ENCODE measurements at places on chromosomes 7 and 10.
A peak's percentile ranks its signal among the peaks of the same experiment; 100 is the strongest.

- no peak for DNase-seq
Measured at GRCh38 chr7:71870812-71871211, 541.3 kb downstream of the CALN1 start.

DNA sequence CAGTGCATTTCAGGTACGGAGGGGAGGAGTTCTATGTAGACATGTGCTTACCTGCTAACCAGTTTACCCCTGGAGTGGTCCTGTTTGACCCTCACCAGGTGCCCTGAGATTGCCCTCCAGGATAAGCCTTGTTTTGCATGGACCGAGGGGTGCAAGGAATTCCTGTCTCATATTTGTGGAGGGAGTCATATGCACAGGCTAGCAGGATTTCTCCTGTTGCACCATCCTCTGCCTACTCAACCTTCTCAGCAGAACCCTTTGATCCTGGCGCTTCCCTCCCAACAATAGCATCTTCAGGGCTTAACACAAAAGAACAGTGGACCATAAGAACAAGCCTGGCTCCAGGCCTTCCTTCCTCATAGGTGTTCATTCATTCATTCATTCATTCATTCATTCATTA, 7.2 kb downstream of the TRPV6 start:
- no peak for DNase-seq

- DNase-seq: no peak
Measured at GRCh38 chr10:67975871-67976270, 91.4 kb downstream of the SIRT1 start.

DNA sequence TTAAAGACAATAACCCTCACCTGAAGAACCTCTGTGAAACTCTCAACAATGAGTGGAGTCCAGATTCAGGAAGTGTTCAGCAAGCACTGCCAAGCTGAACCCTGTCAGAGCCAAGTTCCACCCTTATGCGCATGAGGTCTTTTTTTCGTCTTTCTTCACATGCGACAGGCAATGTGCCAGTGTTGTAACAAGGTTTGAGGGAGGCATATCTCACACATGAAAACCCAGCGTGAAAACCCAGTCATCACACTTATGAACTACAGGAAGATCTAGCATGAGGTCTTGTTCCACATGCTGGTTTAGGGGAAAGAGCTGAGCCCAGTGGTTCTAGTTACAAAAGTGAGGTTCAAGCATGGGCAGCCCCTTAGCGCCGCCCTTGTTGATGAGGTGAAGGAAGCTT, 49.7 kb downstream of the RABGEF1 start:
- no peak for DNase-seq

GRCh38 chr7:90701021-90701420, 104.9 kb downstream of the CDK14 start:
- DNase-seq: no peak

- DNase-seq: no peak
Measured at GRCh38 chr10:96863922-96864543, 31.9 kb downstream of the LCOR start.

DNA sequence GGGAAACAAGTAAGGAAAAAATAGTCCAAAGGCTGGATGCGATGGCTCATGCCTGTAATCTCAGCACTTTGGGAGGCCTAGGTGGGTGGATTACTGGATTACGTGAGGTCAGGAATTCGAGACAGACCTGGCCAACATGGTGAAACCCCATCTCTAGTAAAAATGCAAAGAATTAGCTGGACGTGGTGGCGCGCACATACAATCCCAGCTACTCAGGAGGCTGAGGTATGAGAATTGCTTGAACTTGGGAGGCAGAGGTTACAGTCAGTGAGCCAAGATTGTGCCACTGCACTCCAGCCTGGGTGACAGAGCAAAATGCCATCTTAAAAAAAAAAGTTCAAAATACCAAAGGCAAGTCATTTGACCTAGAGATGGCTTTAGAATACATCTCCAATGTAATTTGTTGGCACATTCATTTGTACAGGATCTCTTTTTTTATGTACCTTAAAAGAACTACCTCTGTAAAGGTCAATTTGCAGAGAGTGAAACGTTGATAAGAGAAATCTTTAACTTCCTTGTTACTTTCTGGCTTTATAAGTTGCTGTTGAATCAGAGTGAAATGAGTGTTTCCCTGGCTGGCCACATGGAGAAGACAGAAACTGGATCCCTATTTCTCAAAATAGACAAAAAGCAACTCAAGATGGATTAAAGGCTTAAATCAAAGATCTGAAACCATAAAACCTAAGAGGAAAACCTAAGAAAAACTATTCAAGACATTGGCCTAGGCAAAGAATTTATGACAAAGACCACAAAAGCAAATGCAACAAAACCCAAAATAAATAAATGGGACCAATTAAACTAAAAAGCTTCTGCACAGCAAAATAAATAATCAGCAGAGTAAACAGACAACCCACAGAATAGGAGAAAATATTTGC, 260.7 kb downstream of the KLF6 start:
- no peak for DNase-seq

- DNase-seq: peak; percentile 43
Measured at GRCh38 chr7:23020742-23021401, 6.9 kb upstream of the HYCC1 start.

DNA sequence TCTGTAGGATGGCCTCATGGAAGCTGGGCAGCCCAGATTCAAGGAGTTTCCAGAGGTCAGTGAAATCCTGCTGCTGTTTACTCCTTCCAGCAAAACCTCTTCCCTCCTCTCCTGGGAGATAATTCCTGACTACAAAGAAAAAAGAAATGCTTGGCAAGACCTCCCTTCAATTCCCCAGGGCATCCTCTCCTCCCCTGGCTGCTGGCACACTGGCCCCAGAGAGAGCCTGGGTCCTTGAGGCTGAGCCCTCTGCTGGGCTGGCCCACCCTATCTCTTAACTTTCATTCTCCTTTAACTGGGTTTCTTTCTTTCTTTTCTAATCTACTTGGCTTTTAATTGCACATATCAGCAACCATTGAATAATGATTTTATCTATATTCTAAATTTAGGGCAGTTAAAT, 7.7 kb downstream of the DRGX start:
- DNase-seq: no peak

DNA sequence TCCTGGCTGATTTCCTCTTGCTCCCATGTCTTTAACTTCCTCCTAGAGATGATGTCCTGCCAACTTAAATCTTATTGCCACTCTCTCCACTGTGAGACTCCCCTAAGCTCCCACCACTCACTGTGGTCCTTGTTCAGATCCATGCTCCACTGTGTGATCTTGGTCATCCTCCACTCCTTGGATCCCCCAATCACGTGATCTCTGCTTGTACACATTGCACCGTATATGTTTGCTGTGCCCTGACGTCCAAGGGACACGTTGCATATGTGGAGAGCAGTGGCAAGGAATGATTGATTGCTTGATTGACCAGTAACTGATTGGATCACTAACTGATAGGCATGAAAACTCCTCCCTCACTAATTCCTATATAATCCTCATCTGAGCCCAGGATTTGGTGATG, 395.1 kb downstream of the SDK1 start:
- DNase-seq: no peak

GRCh38 chr10:122112625-122113160, 123.7 kb downstream of the TACC2 start:
- DNase-seq: no peak

- DNase-seq: no peak
Measured at GRCh38 chr10:125112697-125113494, 47.5 kb downstream of the CTBP2 start.

- no peak for DNase-seq
Measured at GRCh38 chr7:4766666-4767519, 8.5 kb upstream of the AP5Z1 start.

- no peak for DNase-seq
Measured at GRCh38 chr10:123561141-123561440, 105.1 kb upstream of the GPR26 start.

DNA sequence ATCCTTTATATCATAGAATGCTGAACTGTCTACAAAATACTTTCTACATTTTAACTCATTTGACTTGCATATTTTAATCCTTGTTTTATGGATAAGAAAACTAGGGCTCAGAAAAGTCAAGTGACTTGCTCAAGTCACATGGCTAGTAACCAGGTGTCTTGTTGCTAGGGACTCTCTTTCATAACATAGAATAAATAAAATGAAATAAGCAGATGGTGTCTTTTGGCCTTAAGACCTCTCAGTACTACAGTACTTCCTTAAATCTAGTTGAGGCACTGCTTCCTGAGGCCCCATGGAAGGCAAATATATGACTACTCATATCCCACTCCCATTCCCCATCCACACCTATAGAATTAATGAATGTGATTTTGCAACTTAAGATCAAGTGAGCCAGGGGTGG, 87.9 kb downstream of the CDK6 start:
- DNase-seq: no peak

DNA sequence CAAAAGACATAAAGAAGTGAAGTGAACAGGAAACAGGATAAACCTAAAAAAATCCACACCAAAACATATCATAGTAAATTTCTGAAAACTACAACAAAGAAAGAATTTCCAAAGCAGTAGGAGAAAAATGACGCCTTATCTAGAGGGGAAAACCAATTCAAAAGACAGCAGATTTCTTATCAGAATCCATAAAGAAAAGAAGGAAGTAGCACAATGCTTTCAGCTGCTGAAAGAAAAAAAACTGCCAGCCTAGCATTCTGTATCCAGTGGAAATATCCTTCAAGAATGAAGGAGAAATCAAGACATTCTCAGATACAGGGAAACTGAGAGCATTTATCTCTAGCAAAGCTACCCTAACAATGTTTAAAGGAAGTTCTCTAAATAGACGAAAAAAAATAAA, 37.8 kb downstream of the PDLIM1 start:
- DNase-seq: no peak

DNA sequence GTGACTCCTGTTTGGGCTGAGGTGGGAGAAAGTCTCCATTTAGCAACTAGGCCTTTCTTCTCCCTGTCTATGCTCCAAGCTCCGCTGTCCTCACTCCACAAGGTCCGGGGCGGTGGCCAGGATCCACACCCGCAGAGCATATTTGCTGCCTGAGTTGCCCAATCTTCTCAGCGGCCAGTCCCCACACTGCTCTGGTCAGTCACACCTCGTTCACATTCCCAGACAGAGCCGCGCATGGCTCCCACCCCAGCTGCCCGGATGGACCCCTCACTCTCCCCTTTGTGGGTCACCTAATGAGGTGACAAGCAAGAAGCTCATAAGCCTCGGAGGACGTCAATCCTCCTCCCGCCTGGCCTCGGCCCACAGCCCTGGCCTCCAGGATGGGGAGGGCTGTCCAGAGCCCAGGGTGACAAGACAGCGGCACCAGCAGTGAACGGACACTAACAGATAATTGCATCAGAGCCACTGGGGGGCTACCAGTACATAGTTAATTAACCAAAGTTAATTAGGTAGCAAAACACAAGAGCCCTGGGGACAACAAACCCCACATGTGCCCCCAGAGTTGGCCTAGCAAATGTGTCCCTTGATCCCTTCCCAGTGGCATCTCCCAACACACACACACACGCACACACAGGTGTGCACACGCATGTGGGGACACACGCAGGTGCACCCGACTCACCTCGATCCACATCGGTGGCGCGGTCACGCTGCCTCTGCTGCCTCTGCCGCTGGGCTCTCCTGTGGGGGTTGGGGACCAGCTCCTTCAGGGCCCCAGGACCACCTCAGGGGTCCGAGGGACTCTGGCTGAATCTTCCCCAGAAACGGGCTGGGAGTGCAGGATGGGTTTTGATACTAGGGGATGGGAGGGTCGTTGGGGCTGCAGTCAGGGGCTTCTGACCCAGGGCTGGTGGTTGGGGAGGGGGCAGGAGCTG, 11.8 kb downstream of the EPHA1 start:
- no peak for DNase-seq

All from activated naive CD4-positive, alpha-beta T cell treated with anti-CD3 and anti-CD28 coated beads for 36 hours (primary cell).